ENCODE measurements at places on chromosomes 5 and 9.

GRCh38 chr5:138258704-138259292 lies 15.6 kb downstream of the GFRA3 start:
- DNase-seq: no peak

DNA sequence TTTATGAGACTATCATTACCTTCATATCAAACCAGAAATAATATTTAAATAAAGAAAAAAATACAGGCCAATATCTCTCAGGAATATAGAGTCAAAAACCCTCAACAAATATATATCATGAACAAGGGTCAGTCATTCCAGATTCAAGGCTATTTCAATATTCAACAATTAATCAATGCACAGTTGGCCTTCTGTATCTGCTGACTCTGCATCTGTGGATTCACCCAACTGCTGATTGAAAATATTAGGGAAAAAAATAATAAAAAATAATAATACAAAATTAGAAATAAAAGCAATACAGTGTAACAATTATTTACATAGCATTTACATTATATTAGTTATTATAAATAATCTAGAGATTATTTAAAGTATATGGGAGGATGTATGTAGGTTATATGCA lies 1114.0 kb downstream of the CDH12 start:
- no peak for DNase-seq

GRCh38 chr5:62720031-62720441 lies 141.4 kb downstream of the LRRC70 start:
- no peak for DNase-seq

DNA sequence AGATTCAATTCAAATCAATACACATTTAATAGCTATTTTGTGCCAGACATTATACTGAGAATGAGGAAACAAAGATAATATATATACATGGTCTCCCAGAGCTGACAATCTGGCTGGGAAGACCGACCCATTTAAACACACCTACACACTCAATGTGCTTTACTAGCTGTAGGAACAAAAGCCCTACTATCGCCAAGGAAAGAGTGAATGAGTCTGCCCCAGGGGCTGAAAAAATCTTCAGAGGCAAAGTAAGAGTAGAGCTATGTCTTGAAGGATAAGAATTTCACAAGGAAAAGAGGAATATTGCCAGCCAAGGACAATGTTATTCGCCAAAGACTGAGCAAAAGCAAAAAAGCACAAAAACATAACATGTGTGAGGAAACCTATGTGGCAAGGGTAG lies 6.6 kb downstream of the PFDN1 start:
- no peak for DNase-seq

DNA sequence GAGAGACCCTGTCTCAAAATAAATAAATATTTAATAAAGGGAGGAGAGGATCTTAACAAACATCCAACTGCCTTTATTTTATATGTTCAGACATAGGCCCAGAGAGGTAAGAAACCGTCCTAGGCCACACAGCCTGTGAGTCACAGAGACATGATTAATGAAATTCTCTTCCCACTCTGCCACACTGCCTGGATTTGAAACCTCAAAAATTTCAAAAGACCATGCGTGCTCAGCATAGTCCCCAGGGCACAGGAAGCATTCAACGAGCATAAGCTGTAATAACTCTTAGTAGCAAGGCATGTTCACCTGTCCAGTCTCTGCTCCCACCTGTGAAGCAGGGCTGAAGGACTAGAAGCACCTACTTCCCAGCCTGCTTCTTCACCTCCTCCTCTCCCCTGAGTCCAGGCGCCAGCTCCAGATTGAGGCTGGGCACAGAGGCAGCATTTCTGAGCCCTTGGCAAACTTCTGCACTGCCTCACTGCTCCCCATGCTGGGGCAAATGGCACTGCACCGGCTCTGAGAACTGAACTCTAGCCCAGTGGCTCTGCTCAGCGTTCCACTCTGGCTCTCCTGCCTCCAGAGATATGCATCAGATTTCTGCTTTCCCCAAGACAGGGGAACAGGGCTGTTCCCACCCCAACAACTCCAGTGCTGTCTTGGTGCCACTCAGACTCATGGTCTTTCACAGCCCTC lies 1.1 kb downstream of the FAT2 start:
- DNase-seq: no peak
